ENCODE measurements at places on chromosomes 7 and 10. TPM values are rescaled to one million over a fixed set of nuclear protein-coding genes. Genes with fewer than 3 reads are reported as not detected.

- no peaks in the 10 kb centered on the region for H3K4me1 ChIP-seq
- H3K27ac ChIP-seq = no peak overlapping the region
- no peaks in the 10 kb centered on the region for H3K27me3 ChIP-seq
- no peak overlapping the region for H3K4me3 ChIP-seq
- no peak for DNase-seq
These were observed 41.6 kb downstream of the PDSS1 start for GRCh38 chr10:26739071-26739631.

DNA sequence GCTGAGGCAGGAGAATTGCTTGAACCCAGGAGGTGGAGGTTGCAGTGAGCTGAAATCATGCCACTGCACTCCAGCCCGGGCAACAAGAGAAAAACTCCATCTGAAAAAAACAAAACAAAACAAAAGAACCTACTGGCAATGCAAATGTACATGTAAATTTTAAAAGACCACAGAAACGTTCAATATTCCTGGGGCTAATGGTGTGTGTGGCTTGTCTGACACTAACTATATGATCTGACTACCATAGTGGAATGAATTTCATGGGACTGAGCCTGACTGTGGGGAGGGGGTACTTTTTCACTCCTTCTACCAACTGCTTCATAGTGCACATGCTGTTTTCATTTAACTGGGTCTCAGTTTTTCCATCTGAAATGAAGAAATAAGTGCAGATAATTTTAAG, 69.6 kb downstream of the ITPRID1 start:
- no peak overlapping the region for H3K4me3 ChIP-seq
- no peak for DNase-seq
- H3K27me3 ChIP-seq = no peaks in the 10 kb centered on the region
- no peak overlapping the region for H3K27ac ChIP-seq
- H3K4me1 ChIP-seq = no peaks in the 10 kb centered on the region

DNA sequence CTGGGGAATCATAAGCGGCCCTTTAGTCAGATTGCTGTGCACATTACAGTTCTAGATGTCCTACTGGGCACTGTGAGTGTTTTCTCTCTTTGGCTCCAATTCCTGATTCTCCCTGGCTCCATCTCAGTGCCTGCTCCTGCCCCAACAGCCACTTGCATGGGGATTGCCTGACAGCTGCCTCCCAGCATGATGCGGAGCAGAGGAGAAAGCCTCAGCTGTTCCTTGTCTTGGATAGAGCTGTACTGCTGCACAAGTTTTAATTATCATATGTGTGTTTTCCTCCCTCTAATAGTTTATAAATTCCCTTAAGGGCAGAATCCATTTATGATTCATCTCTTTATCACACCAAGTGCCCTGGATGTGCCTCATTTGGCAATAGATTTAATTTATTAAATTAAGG, 285.8 kb upstream of the COBL start:
- H3K27me3 ChIP-seq = no peaks in the 10 kb centered on the region
- no peak overlapping the region for H3K27ac ChIP-seq
- H3K36me3 ChIP-seq = no peaks in the 10 kb centered on the region
- H3K4me1 ChIP-seq = no peaks in the 10 kb centered on the region

DNA sequence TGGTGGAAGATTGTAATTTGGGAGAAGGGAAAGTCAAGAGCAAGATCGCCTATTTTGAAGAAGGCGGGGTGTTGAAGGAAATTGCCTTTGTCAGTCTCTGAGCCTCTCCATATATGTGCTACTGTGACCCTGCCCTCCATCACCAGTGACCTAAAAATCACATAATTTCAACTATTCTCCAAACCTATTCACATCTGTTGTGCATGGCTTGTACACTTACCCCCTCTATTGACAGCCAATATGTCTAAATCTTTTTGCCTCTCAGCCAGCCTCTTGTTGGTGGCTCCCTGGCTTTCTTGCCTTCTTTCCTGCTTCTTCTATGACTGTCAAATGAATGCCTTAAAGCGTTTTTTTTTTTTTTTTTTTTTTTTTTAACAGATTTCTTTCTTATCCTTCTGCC, 295.6 kb downstream of the AUTS2 start:
- H3K4me3 ChIP-seq = no peak overlapping the region
- DNase-seq = no peak
- H3K4me1 ChIP-seq = no peaks in the 10 kb centered on the region
- no peaks in the 10 kb centered on the region for H3K36me3 ChIP-seq
- H3K27me3 ChIP-seq = no peaks in the 10 kb centered on the region
- no peak overlapping the region for H3K27ac ChIP-seq

DNA sequence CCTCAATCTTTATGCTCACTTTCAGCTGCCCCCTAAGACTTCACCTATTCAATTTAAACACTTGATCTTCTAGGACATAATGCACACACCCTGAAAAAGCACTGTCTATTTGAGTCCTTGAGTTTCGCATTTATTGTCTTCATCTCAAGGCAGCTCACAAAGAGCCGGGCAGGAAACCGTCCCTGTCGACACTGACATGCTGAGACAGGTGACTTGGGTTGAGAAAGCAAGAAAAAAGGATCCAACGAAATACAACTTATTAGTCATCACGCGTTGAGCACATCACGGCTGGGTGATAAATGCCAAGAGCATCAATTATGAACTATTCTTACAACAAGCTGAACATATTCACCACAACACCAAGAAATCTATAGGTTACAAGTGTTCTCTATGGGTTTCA, 91.1 kb downstream of the CALN1 start:
- no peak overlapping the region for H3K27ac ChIP-seq
- H3K4me1 ChIP-seq = no peaks in the 10 kb centered on the region
- no peak overlapping the region for H3K4me3 ChIP-seq
- no peaks in the 10 kb centered on the region for H3K27me3 ChIP-seq
- DNase-seq = no peak
- no peaks in the 10 kb centered on the region for H3K36me3 ChIP-seq

DNA sequence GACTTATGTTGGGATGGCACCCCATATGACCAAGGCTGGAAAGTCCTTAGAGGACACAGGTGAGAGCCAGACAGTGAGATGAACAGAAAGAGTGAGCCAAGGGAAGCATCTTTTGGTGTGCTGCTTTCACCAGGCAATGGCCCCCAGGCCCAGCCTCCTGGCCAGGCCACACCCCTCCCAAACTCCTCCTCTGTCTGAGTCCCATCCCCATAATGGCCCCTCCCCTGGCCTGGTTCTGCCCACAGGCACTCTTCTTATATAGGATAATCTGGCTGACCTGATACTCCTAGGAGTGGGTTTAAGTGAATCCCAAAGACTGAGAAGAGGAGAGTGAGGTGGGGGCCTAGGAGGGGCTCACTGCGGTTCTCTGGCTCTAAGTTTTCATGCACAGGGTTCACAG, 252.5 kb downstream of the RPS24 start:
- H3K27ac ChIP-seq = no peak overlapping the region
- no peaks in the 10 kb centered on the region for H3K4me1 ChIP-seq
- DNase-seq = no peak

DNA sequence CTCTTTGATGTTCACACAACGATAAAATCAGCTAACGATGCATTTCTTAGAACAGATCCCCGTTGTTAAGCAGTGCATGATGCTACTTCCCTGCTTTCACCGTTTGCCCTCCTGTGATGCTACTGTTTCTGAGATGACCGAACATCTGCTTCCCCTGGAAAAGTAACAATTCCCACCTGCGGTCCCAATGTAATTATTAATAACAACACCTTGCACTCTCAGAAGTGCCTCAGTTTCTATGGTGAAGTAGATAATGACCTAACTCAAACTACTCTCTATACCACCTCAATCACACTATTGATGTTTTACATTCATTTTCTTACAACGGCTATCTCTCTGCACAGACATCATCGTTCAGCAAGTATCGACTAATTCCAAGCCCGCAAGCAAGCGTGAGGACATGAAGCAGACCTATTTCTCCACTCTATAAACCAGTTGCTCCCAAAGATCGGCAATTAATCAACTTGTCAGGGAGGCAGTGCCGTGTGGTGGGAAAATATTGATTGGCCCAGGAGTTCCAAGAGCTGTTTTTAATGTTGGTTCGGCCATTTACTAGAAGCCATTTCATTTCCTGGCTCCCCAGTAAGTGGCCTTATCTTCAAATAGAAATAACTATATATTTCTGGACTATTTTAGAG, 42.7 kb downstream of the FAM107B start:
- no peak overlapping the region for H3K27ac ChIP-seq
- no peaks in the 10 kb centered on the region for H3K27me3 ChIP-seq
- no peaks in the 10 kb centered on the region for H3K36me3 ChIP-seq
- H3K4me3 ChIP-seq = no peak overlapping the region
- peaks cover 13% of the 10 kb centered on the region for H3K4me1 ChIP-seq

DNA sequence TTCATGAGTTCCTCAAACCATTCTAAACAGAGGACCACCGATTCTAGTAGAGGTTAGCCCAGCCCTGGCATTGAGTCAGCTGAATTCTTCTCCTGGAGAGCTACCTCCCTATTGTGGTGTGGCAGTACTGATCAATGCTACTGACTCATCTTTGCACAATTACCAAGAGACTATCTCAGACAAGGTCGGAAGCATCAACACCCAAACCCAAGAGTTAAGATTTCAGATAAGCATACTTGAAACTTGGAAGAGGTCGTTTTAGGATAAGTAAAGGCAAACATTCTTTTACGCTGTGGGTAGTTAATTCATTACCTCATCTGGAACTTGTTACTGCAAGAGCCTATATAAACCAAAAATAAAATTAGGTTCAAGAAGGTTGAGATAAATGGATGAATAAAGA, 154.6 kb upstream of the NRBF2 start:
- no peaks in the 10 kb centered on the region for H3K4me1 ChIP-seq
- H3K36me3 ChIP-seq = no peaks in the 10 kb centered on the region
- no peaks in the 10 kb centered on the region for H3K27me3 ChIP-seq
- no peak overlapping the region for H3K4me3 ChIP-seq
- no peak for DNase-seq

GRCh38 chr10:12614177-12614995, 265.0 kb downstream of the CAMK1D start:
- H3K4me3 ChIP-seq = no peak overlapping the region
- no peak for DNase-seq
- no peak overlapping the region for H3K27ac ChIP-seq
- H3K4me1 ChIP-seq = no peaks in the 10 kb centered on the region

DNA sequence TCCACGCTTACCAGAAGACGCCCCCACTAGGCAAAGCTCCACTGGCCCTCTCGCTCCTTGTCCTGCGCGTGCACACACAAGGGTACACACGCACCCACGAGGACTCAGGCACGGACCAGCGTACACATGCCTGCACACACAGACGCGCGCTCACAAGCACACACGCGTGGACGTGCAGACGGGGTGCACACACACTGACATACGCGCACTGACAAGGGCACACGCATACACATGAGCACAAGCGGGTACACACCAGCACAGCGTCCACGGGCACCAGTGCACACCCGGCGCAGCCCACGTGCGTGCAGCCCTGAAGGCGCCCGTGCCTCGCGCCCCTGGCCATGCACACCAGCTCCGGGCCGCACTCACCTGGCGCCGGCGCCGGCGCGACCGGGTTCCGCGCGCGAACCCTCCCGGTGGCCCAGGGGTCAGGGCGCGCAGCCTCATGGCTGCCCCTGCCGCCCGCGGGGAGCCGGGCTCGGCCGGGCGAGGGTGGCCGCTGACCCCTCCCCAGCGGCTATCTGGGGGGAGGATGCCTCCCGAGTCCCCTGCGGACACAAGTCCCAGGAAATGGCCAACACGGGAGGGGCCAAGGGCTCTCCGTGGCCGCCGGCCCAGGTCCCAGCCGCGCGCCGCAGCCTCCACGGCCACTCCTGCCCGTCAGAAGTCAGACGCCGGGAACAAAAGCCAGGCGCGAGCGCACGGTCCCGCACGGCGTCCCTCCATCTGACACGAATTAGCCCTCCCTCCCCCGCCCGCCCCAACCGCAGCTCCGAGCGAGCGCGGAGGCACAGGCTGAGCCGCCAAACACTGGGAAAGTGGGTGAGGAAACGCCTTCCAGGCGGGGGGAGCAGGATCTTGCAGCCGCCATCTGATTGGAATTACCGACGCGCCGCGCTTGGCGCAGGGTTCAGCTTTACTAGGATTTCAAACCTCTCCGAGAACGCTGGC, 45.0 kb downstream of the TNS3 start:
- no peaks in the 10 kb centered on the region for H3K27me3 ChIP-seq
- no peak overlapping the region for H3K27ac ChIP-seq
- no peak for DNase-seq
- peaks cover 38% of the 10 kb centered on the region for H3K4me1 ChIP-seq

DNA sequence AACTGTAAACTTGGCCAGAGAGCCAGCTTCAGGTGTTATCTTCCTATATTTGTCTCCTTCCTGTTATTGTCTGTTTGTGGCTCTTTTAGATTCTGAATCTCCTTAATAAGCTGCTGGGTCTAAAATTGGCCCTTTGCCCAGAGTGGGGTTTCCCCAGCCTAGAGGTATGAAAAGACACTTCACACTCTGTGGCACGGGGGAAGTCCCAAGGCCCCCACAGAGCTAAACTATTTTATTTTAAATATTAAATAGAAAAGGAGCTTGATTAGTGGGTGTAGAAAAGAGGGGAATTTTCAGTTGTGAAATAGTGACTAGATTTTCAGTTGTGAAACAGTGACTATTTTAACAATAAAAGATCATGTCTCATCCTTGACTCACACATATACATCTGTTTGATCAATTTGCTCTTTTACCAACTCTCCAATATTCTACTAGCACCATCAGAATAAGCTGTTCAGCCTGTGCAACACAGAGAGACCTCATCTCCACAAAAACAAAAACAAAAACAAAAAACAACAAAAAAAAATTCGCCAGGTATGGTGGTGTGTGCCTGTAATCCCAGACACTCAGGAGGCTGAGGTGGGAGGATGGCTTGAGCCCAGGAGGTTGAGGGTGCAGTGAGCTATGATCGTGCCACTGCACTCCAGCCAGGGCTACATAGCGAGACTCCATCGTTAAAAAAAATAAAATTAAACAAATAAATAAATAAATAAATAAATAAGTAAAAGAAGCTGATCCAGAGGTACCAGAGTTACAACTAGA, 24.9 kb upstream of the ADO start:
- no peak for DNase-seq
- H3K27ac ChIP-seq = no peak overlapping the region
- no peaks in the 10 kb centered on the region for H3K4me1 ChIP-seq
- no peak overlapping the region for H3K4me3 ChIP-seq
- H3K36me3 ChIP-seq = no peaks in the 10 kb centered on the region

DNA sequence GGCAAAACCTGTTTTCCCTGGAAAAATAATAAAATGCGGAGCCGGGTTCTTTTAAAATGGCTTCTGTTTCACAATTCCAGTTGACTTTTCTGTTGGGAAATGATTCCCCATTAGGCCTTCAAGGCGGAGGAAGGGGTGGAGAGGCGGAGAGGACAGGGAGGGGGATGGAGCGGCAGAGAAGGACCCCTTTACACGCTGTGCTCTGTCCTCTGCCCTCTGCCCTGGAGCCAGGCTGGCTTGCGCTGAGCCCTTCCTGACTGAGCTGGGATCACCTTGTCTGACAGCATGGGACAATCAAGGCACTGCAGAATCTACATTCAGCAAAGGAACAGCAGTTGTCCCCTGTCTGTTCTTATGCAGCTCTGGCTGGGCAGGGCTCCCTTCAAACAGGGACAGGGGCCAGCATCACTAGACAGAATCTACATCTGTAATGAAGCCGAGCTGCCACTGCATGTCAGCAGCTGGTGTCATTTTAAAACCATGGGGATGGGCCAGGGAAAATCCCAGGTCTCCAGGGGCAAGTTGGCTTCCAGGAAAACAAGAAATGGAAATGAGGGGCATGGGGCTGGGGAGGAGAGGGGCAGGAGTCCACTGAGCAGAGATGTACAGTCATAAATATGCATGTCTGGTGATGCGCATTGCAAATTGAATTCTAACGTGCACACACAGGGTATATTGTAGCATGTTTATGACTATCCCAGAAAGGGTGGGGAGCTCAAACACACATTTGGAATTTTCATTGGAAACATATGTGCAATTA, 120.0 kb downstream of the MKX start:
- H3K36me3 ChIP-seq = no peaks in the 10 kb centered on the region
- no peak for DNase-seq
- no peak overlapping the region for H3K27ac ChIP-seq
- H3K4me3 ChIP-seq = no peak overlapping the region
- no peaks in the 10 kb centered on the region for H3K27me3 ChIP-seq

Gene BLNK
- 6.9 TPM for total RNA-seq

Gene PNLIPRP1
- not detected for total RNA-seq

Gene PLEKHS1
- total RNA-seq = not detected

Gene MOGAT3
- not detected for total RNA-seq

Data from thoracic aorta (tissue), 2 donors.